NCI-H2081 treated with DMSO at 0.1 percent for 48 hours (cell line): ENCODE measurements at places on chromosomes 5 and 9.

- no peak for DNase-seq
Observed at GRCh38 chr9:91986248-91986647, 36.2 kb upstream of the ROR2 start.

DNA sequence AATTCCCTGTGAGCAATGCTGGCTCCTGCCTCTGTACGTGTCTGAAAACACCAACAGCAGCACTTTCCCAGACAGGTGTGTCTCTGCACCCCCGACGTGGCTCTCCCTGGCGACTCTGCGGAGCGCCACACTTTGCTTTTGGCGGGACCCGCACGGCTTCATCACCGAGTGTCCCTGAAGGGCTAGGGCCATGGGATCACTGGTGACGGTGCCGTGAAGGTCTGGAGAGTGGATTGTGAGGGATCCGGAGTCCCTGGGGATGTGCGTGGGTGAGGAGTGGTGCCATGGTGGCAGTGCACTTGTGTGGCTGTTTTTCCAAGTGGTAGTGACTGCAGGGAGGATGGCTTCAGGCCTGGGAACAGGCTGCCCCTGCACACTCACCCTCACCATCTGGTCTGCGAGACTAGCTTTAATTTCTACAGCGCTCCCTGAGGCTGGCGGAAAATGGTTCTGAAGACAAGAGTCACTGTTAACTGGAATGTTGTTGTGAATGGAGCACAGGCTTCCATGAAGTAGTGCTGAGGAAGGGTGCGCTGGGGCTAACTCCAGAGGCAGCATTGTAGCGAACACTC is 3.2 kb downstream of the NKD2 start:
- no peak for DNase-seq

DNA sequence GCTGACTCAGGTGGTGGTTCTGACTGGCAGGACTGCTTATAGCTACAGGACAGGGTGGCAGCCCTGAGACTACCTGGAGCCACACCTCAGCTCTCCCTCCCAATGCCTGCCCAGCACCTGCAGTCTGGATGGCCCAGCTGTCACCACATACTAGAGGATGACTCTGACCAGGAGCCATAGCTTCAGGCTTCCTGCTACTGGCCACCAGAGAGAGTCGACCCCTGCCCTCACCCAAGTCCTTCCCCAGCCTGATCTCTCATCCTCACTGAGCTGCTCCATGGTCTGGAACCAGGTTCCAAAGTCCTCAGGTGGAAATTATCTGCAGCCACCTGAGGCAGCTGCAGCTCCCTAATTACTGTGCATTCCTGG is 25.6 kb upstream of the TDRD7 start:
- DNase-seq = no peak

- no peak for DNase-seq
Observed at GRCh38 chr9:79184831-79185230, 386.9 kb upstream of the TLE4 start.

DNA sequence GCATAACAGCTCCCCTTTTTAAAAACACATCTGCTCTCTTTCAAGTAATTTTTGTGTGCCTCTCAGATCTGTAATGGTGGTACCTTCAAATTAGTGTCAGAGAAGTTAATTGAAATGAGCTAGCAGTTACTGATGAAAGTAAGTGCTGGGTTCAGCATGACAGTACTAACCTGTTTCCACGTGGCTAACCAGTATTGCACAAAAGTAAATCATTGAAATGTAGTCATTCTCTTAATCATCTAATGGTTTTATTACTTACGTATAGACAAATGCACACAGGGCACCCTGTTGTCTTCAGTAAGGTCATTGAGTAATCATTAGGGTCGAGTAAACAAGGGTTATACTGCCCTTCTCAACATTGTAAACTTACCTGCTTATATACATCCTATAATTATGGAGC is 157.8 kb upstream of the PRR16 start:
- no peak for DNase-seq

GRCh38 chr9:135343837-135344522 is 135.6 kb upstream of the PPP1R26 start:
- no peak for DNase-seq

GRCh38 chr9:6473151-6473550 is 60.2 kb downstream of the UHRF2 start:
- no peak for DNase-seq

- DNase-seq = no peak
Observed at GRCh38 chr5:99029172-99029571, 100.4 kb upstream of the CHD1 start.
